ENCODE measurements at places on chromosomes 4 and X.

GRCh38 chr4:82240410-82240809, 133.4 kb downstream of the HNRNPD start:
- no peak for DNase-seq

- no peak for DNase-seq
Observed at GRCh38 chr4:61531188-61531587, 331.1 kb downstream of the ADGRL3 start.

DNA sequence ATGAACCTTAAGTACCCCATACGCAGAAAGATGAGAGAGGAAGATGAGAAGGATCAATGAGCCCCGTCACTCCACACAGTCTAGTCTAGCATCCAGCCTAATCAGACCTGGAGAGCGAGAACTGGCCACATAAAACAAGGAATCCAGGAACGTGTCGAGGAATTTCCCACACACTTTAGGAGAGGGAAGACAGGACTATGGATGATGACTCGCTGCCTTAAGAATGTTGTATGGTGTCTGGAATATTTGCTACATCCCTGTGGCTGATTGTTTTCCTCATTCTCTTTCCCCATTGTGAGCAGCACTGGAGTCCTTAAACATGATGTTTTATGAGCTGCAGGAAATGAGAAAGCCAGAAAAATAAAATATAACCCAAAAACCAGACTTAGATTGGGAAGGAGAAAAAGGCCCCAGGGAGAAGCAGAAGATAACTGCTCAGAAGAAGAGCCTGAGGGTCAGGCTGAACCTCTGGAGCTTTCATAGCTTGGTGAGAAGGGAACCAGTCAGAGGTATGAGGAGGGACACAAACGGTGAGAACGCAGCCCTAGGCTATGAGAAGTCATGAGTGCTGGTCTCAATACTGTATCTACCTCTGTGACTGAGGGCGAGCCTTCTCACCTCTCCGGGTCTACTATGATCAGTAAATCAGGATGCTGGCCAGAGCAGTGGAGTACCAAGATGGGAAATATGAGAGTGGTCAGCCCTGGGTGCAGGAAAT, 139.5 kb upstream of the NOCT start:
- no peak for DNase-seq

DNA sequence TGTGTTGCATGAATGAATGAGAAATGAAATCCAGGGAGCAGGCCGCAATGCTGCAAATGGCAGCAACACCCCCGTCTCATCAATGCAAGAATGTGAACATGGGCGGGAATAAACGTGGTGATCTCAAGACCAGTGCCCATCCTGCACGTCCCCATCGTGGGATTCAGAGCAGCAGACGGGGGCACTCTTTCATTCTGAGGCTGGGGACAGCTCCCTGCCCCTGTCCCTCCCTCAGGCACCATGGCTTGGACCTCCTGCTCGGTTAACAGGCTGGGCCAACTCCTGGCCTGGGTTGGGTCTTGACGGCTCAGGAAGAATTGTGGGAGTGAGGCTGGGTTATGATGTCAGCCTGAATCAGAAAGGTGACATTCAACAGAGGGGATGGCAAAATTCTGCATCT, 78.9 kb downstream of the NSUN7 start:
- no peak for DNase-seq

DNA sequence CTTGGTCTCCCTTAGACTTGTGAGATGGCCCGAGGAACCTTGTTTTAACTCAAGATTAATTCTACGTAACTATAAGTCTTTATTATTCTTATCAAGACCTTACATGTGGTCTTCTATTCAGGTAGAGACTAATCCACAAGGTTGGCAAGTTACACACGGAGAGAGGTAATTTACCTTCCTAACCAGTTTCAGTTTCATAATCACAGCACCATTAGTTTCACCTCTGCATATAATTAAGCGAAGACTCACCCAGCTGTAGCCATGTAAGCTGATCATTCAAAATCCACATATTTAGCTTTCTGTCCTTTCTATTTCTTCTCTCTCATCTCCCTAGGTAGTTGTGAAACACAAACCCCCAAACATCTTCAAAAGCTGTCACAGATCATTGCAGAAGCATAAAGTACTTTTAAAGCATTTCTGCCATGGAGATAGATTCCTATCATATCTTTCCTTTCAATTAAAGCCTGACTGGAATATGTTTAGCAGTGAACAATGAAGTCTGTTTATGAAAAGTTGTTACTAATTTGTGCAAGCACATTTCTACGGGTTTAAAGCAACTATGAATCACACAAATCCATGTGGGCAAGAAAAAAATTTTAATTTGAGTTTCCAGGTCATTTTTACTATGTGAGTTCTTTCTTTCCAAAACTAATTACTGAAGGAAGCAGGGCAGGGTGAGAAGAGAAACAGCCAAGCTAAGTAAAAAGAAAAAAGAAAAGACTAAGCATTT, 78.5 kb downstream of the BTC start:
- DNase-seq: no peak

DNA sequence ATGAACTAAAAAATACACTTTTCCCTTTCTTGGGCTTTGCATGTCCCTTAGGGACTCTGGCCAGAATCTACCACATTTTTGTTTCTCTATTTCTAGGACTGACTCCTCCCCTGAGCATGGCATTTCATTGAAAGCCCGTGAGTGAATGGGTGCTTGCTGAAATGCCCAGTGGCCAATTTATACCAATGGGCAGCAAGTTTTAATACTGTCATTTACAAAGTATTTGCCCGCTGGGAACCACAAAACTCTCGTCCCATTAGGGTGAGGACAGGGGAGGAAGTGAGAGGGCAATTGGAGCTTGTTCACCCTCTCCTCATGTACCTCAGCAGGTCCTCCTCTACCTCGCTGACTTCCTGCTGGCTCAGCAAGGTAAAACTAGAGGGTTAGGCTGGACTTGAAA, 1.1 kb downstream of the SRPX2 start:
- no peak for DNase-seq

DNA sequence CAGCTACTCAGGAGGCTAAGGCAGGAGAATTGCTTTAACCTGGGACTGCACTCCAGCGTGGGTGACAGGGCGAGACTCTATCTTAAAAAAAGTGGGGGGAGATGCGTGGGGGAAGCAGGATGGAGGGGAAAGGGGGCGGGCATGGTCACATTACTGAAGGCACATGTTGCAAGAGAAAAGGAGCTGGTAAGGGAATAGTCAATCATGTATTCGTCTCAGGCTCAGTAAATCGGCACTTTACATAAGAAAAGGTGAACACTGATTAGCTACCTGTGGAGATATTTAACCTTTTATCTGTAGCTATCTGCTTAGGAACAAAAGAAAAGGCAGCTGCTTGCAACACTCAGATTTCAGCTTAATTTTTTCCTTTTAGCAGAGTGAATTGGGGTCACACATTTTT, 132.5 kb downstream of the PLS3 start:
- DNase-seq: no peak

DNA sequence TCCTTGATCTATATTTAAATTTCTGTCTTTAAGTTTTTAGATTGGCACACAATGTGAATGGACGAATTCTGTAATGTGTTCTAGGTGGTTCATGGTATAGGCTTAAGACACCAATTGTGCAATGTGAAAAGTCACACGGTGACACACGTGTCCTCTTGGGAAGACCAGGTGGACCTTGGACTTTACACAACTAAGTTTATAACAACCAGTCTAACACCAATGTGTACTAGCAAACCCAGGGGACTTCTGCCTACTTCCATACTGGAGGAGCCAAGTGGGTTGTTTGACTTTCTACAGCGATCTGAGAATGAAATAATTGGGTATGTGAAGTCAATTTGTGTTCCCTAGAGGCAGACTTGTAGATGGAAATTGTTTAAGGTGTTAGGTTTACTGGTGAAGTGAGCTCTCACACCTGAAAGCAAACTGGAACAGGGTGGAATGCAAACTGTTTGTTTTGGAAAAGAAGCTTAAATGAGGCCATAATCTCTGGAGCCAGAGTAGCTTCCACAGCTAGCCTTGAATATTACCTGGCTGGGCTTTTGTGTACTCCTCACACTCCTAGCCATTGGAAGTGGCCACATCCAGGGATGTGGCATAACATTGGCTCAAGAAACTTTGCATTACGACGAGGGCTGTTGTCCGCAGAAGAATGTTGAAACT, 45.9 kb upstream of the WDR1 start:
- DNase-seq: no peak

DNA sequence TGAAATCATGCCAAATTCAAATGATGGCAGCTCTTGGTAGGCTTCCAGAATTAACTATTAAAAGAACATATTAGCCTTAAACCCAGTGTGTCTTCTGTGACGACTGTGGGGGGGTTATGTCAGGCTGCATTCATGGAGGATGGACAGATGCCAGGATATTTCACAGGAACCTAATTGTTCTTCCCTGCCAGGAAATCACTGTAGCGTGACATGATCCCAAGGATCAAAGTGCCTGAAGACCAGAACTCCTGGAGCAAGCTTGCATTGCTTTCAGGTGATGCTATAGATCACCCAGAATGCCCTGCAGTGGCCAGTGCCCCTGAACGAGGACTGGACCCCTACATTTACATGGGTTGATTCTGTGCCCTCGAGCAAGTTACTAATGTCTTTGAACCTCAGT, 1093.0 kb upstream of the TENM3 start:
- no peak for DNase-seq
